ENCODE measurements at places on chromosomes 6 and 20.
A peak's percentile ranks its signal among the peaks of the same experiment; 100 is the strongest.

GRCh38 chr6:83192456-83192855 is 609 bp downstream of the PGM3 start:
- DNase-seq = peak; percentile 44

DNA sequence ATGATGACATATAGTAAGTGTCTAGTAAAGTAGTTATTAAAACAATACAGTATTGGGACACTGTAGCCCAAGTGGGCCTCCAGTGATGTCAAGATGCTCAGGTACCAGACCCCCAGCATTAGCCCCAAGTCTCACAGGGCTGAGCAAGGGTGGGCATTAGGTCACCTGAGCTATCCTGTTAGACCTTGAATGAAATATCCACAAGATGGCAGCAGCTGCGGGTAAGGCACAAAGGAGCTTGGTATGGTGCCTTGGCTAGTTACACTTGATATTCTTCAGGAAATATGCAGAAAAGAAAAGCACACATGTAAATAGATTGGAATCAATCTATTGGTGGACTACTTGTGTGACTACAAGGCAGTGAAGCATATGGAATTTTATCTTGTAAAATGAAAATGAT is 701.8 kb upstream of the ADGRB3 start:
- DNase-seq = peak; percentile 50

DNA sequence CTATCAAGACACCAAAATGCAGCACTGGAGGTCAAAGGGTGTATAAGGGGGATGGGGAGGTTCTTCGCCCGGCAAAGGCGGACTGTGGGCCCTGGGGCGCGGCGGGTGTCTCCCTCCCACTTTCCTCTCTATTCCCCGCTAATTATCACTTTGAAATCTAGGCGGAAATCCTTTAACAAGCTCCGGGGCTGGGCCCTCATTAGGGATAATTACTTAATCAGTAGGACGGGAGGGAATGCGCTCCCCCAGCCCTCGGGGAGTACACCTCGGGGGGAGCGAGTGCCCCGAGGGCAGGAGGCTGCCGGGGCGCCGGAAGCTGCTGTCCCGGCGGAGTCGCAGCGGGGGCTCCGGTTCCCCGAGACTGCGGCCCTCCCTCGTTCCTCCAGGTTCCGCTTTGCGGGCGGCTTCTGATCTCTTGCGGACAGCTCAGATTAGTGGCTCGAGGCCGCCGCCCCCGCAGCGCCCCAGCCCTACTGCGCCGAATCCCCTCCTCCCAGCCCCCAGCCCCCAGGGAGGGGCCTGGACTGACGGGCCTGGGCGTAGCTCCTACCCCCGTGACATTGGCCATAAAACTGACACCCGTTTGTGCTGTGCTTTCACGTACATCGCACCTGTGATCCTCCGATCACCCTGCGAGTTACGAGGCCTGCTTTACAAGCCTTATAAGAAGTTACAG is 14.7 kb downstream of the MUCL3 start:
- peak; percentile 89 for DNase-seq

GRCh38 chr20:64161356-64162238 is 2.7 kb upstream of the MYT1 start:
- DNase-seq = no peak

GRCh38 chr6:164018133-164018532 is 603.6 kb downstream of the QKI start:
- DNase-seq = no peak

DNA sequence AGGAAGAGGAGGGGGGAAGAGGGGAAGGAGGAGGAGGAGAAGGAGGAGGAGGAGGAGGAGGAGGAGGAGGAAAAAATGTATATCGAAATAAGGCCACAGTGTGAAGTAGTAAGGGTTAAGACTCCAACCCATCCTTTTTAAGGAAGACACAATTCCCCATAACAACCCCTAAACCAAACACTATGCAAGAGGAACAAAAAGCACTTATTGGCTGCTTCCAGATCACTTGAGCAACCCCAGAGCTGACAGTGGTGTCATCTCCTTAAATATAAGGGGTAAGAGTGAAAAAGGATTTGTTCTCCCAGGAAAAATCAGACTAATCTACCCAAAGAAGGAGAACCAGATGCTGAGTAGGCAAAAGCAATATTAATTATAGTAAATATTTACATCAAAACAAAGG is 169.1 kb upstream of the SASH1 start:
- DNase-seq = no peak

DNA sequence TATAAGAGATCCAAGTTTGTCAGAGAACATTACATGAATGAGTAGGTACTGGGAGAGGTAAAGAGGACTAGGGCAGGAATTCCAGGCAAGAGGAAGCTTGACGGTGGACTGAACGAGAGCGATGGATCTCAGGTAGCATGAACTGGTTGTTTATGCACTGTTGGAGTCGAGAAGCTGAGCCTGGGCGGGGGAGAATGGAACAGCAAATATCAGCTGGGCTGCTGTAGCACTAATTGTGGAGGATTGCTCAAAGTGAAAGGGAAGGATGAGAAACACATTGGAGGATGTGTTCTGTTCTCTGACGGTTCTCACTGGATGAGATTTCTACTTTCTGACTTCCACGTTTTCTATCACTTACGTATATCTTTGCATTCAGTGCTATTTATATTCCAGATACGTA is 164.2 kb downstream of the PHF3 start:
- DNase-seq = no peak

- DNase-seq = no peak
Observed at GRCh38 chr20:32685541-32686529, 12.1 kb upstream of the C20orf203 start.

- DNase-seq = no peak
Observed at GRCh38 chr20:24070679-24071078, 82.1 kb upstream of the GGTLC1 start.

- no peak for DNase-seq
Observed at GRCh38 chr6:159501558-159501957, 191.5 kb downstream of the SOD2 start.

GRCh38 chr6:159042003-159042825 is 2.6 kb downstream of the TAGAP start:
- peak; percentile 92 for DNase-seq

- no peak for DNase-seq
Observed at GRCh38 chr6:157510323-157511188, 129.6 kb downstream of the ZDHHC14 start.

GRCh38 chr6:223763-224162 is 68.5 kb upstream of the DUSP22 start:
- DNase-seq = no peak

DNA sequence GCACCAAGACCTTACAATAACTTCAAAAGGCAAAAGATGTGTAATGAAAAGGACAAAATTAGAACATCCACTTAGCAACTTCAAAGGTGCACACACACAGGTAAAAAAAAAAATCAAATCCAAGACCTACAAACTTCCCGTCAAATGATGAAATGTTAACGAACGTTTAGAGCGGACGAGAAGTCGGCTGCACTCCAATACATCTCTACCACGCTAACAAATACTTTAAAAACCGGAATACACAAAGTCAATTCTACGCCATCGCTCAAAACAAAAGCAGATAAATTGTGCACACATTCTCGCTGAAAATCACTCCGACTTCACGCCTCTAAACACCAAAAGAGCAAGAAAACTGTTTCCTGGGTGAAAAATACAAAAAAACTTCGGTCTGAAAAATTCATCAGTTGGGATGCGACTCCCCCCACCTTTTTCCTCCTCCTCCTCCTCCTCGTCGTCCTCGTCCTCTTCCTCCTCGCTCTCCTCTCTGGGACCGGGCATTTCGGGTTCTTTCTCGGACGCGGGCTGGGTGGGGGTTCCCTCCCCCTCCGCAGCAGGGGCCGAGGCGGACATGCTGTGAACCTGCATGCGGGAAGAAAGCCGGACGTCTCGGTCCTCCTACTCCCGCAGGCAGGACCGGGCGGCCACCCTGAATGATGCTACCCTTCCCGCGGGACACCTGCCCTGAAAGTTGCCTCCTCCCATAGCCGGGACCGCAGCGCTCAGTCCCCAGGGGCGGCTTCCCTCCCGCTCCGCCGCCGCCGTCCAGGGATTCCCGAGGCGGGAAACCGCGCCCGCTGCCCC is 712 bp downstream of the DEK start:
- DNase-seq = peak; percentile 75

GRCh38 chr20:43702502-43702901 is 24.3 kb downstream of the GTSF1L start:
- no peak for DNase-seq

DNA sequence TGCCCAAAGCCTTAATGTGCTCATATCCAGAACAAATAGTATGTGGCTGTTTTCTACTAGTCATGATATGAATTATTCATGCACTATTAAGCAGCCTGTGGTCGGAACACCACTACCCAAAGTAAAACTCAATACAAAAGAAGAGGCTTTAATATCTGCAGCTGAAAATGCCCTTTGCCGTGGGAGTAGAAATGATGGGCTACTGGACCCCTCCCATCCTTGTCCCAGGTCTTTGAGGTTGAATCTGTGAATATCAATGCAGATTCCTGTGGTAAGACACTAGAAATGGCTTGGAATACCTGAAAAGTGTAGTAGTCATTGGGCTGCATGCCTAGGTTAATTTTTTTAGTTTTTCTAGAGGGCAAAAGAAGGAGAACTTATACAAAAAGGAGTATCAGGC is 303.7 kb downstream of the TBC1D7 start:
- DNase-seq = no peak

GRCh38 chr20:2234598-2235191 is 61.1 kb upstream of the TGM3 start:
- no peak for DNase-seq

DNA sequence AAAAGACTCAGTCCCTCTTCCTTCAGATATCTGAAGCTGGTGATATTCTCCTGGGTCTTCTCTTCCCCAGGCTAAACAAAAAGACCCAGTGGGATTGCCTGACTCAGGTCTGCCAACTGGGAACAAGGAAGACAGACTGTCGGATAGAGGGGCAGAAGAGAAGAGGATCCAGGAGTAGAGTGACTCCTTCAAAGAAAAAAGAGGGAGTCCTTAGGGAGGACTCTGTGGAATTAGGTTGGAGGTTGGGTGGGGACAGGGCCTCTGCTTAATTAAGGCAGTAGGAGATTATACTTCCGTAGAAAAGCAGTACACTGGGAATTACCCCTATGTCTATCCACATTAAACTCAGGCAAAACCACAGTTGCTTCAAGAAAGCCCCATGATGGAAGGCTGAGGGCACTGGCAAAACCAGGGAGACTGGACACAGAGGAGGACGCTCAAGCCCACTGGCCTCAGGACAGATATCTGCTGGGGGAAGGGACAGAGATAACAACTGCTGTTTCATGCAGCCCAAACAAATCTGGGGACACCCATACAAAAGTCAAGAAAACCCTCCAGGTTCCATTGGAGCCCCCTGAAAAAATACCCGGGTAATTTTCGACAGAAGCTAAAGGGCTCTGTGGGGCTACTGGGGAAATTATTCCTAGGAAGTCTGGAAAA is 5.7 kb downstream of the BCL2L1 start:
- DNase-seq = no peak

- no peak for DNase-seq
Observed at GRCh38 chr20:49675368-49676151, 38.1 kb downstream of the B4GALT5 start.

- DNase-seq = no peak
Observed at GRCh38 chr6:2119275-2119674, 126.1 kb downstream of the GMDS start.
